Myocyte (in vitro differentiated cells): ENCODE measurements at places on chromosomes 5 and 9. TPM values are rescaled to one million over a fixed set of nuclear protein-coding genes. Genes with fewer than 3 reads are reported as not detected.

The SRA1 gene
- total RNA-seq = 38.5 and 44.9 TPM in 2 replicates

- DNase-seq = peak; percentile 33
These were observed 1041.0 kb downstream of the TLE1 start for GRCh38 chr9:80648336-80648735.

GRCh38 chr5:17282283-17283120 is 65.1 kb downstream of the BASP1 start:
- no peak for DNase-seq

DNA sequence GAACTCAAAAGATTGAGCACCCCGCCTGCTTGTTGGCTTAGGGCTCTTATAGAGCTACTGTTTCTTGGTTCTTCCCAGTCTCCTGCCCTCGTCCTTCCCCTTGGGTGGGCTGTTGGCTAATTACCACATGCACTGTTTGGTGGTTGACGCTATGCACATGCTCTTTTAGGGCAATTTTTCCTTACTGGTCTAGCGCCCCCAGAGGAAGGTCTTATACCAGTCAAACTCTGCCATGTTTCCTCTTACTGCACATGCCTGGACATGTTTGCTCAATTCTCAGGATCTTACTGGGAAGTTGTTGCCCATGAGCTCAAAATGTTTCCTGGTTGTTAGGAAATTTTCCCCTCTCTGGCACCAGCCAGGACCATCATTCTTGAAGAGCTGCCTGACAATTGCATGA is 101.9 kb downstream of the SLC28A3 start:
- no peak for DNase-seq

DNA sequence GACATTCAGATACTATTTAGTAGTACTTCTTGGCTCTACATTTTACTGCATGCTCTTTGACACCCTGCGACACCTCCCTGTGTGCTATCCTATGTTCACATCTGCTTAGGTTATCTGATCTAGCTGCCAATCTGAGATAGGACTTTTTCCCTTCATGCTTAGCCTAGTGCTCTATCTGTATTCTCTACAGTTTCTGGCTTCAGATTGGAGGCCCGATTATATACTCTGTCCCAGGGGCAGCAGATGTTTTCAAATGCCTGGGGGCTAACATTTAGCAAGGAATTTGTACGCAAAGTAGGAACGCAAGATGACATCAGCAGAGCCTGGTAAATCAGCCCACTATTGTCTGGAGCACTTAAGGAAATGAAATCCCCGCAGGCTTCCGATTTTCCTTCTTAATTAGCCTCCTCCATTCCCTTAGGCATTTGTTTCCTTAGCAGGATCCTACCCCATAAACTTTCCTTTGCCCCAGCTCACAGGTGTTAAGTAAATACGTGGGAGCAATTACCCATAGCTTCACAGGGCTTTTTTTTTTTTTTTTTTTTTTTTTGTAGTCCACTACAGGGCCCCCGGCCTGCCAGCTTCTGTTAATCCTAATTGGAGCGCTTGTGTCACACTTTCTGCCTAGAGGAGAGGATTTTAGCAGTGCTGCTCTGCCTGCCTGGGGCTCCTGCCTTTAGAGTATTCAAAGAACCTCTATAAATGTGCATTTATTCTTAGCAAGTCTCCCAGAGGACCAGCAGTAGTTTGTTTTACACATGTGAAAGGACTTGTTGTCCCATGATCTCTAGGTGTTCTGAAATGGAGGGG is 61.1 kb upstream of the LPAR1 start:
- no peak for DNase-seq

DNA sequence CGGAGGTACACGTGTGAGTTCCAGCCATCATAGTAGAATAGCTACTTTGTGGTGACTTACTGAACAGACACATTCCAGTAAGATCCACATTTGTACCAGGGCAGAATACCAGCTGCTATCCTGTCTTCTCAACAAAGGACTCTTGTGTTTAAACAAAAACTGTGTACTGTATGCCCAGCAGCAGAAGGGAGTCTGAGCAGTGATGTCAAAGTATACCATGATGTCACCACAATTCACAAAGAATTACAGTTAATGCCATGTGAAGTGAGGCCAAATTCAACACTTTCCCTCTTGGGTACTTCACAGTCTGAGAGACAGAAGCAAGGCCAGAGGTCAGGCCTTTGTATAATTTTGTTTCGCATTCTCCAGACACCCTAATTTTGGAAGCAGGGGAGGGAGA is 137.0 kb downstream of the ADAMTSL1 start:
- peak; percentile 59 for DNase-seq

- DNase-seq = peak; percentile 93
These were observed at the start of gene FAM151B for GRCh38 chr5:80487829-80488721. FAM151B (plus strand) TSS chr5:80488100; CDS start chr5:80488124, 24 bp downstream.

DNA sequence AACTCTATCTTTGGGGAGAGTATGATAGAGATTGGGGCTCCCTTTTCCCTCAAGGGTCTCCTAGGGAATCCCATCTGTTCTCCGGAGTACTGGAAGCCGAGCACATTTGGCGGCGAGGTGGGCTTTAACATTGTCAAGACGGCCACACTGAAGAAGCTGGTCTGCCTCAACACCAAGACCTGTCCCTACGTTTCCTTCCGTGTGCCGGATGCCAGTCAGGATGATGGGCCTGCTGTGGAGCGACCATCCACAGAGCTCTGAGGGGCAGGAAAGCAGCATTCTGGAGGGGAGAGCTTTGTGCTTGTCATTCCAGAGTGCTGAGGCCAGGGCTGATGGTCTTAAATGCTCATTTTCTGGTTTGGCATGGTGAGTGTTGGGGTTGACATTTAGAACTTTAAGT is 21.5 kb downstream of the PTGS1 start:
- no peak for DNase-seq
